ENCODE measurements at places on chromosomes 12 and 14. TPM values are rescaled to one million over a fixed set of nuclear protein-coding genes. Genes with fewer than 3 reads are reported as not detected.
A peak's percentile ranks its signal among the peaks of the same experiment; 100 is the strongest.

- no peak overlapping the region for H3K4me3 ChIP-seq
- H3K27me3 ChIP-seq: no peaks in the 10 kb centered on the region
- no peaks in the 10 kb centered on the region for H3K36me3 ChIP-seq
- H3K27ac ChIP-seq: no peak overlapping the region
- no peak for DNase-seq
Measured at GRCh38 chr12:84183576-84183975, 729.0 kb downstream of the SLC6A15 start.

DNA sequence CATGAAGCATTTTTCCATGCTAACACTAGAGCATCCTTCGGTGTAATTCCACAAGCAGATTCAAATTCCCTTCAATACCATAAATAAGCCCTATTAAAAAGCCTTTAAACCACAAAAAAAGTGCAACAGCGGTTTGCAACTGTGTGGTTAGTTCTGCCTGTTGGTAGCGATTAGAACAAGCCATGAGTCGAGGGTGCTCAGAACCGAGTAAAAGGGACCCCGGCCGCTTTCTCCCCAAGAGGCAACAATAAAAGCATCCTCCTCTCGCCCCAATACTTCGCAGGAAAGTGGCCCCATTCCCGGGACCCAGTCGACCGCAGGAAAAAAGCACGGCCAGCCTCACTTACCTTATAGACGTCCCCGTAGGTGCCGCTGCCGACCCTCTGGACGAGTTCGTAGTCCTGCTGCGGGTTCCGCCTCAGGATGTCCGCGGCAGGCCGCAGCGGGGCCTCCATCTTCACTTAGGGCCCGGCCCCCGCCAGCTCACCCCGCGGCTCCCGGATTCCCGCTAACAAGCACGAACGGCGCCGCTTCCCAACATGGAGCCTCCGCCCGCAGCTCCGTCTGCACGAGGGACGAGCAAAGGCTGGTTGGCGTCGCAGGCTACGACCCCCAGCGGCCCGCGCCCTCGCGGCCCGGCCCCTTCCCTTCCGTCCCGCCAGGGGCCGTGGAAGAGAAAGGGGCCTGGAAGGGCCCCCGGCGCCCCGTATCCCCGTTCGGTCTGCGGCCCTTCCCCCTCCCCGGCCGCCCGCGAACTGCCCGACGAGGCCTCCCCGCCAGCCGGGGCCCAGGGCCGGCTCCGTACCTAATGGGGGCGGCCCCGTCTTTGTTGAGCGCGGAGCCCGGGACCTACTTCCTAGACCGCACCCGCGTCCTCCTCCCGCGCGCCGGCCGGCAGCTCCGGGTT, 521 bp downstream of the MAP4K5 start:
- H3K4me1 ChIP-seq: peaks cover 38% of the 10 kb centered on the region
- H3K36me3 ChIP-seq: peaks cover 5% of the 10 kb centered on the region
- peak; percentile 53 for DNase-seq
- no peaks in the 10 kb centered on the region for H3K27me3 ChIP-seq

The OR11H7 gene
- total RNA-seq: not detected

DNA sequence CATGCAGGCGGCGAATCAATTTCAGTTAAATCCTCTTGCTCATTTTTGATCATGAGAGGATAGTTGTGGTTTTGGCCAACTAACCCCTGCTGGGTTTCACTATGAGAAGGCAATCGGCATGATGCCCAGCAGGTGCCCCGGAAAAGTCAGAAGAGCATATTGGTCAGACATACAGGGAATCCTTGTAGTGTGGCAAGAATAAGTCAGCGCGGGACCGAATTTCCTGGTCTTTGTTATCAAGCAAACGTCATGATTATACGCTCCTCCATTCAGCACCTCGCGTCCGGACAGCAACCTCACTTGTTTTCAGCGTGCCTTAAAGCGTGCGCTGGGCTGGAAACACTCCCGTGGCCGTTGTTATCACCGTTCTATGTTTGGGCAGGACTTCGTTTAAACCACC, 1.8 kb downstream of the TBC1D30 start:
- no peaks in the 10 kb centered on the region for H3K36me3 ChIP-seq
- peaks cover 14% of the 10 kb centered on the region for H3K4me1 ChIP-seq
- H3K27ac ChIP-seq: no peak overlapping the region
- peak; percentile 83 for DNase-seq

DNA sequence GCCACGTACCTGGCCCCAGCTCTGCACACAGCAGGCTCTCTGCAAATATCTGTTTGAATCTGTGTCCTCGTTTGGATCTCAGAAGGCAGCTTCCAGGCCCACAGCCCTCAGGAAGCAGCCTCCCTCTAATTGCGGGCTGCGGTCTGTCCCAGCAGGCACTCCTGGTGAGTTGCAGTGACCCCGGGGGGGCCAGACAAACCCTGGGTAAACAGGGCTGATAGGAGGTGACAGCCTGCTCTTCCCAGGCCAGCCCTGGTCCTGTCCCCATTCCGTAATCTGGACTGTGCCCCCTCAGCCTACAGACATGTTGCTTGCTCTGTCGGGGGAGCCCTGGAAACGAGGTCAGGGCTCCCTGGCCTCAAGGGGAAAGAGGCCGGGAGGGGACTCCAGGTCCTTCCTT, 2.0 kb downstream of the FOXN4 start:
- H3K27me3 ChIP-seq: peaks cover 57% of the 10 kb centered on the region
- no peaks in the 10 kb centered on the region for H3K36me3 ChIP-seq
- no peak overlapping the region for H3K4me3 ChIP-seq
- no peak overlapping the region for H3K27ac ChIP-seq
- DNase-seq: no peak

The TBC1D30 gene
- 0.72 TPM for total RNA-seq

GRCh38 chr12:50955697-50956096, 3.4 kb downstream of the HIGD1C start:
- DNase-seq: no peak
- no peaks in the 10 kb centered on the region for H3K27me3 ChIP-seq
- no peak overlapping the region for H3K4me3 ChIP-seq
- no peaks in the 10 kb centered on the region for H3K36me3 ChIP-seq

GRCh38 chr12:55746174-55746912, 3.4 kb downstream of the GDF11 start:
- peak overlapping the region; percentile 23 for H3K27ac ChIP-seq
- no peak for DNase-seq
- peaks cover 10% of the 10 kb centered on the region for H3K36me3 ChIP-seq
- H3K4me1 ChIP-seq: peaks cover 28% of the 10 kb centered on the region
- no peak overlapping the region for H3K4me3 ChIP-seq
- H3K27me3 ChIP-seq: no peaks in the 10 kb centered on the region

DNA sequence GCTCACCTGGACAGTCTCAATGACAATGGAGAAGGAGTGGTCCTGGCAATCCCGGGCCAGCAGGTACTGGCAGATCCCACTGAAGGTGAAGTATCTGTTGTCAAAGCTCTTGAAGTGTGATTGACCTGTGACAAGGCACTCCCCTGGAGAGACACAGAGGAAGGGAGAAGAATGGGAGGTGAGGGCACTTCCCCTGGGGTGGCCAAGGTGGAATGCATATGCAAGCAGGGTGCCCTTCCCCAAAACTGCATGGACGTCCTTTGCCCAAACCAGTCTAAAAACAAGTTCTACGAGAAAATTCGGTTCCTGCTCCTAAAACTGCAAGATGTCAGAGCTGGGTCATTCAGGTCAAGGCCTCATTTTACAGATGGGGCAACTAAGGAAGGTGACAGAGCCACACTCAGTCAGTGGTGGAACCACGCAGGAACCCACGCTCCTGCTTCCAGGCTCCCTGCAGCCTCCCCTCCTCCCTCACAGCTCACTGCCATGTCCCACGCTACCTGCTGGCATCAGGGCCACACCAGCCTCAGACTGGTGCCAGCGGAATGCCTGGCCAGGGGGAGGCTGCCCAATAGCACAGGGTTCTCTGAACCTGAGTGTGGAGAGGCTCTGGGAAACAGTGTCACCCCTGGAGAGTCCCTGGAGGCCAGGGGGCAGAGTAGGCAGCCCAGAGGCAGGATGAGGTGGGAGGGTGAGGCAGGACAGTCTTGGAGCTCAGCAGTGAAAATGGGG, 59.2 kb downstream of the VWF start:
- H3K4me3 ChIP-seq: no peak overlapping the region
- no peaks in the 10 kb centered on the region for H3K36me3 ChIP-seq
- peaks cover 15% of the 10 kb centered on the region for H3K4me1 ChIP-seq
- H3K27ac ChIP-seq: no peak overlapping the region

GRCh38 chr12:92111256-92111655, 34.4 kb downstream of the BTG1 start:
- H3K27ac ChIP-seq: peak overlapping the region; percentile 77
- no peak for DNase-seq
- peaks cover 19% of the 10 kb centered on the region for H3K36me3 ChIP-seq
- H3K27me3 ChIP-seq: no peaks in the 10 kb centered on the region
- H3K4me1 ChIP-seq: peaks cover 76% of the 10 kb centered on the region

The RTN1 gene
- total RNA-seq: not detected

- no peak for DNase-seq
- H3K27ac ChIP-seq: no peak overlapping the region
- no peaks in the 10 kb centered on the region for H3K4me1 ChIP-seq
- H3K4me3 ChIP-seq: no peak overlapping the region
Measured at GRCh38 chr12:69679119-69679518, 20.0 kb downstream of the BEST3 start.

The DRAM1 gene
- total RNA-seq: 3.8 TPM

The NKX2-1 gene
- not detected for total RNA-seq

The AGAP2 gene
- 22.4 TPM for total RNA-seq

The BEGAIN gene
- 6.0 TPM for total RNA-seq

The RBP5 gene
- not detected for total RNA-seq

The GRIP1 gene
- total RNA-seq: 0.61 TPM

All from activated CD8-positive, alpha-beta T cell treated with anti-CD3 and anti-CD28 coated beads for 36 hours (primary cell).